ENCODE measurements at places on chromosomes 6 and 20.

- no peak for DNase-seq
Observed at GRCh38 chr20:8357703-8358102, 225.6 kb downstream of the PLCB1 start.

DNA sequence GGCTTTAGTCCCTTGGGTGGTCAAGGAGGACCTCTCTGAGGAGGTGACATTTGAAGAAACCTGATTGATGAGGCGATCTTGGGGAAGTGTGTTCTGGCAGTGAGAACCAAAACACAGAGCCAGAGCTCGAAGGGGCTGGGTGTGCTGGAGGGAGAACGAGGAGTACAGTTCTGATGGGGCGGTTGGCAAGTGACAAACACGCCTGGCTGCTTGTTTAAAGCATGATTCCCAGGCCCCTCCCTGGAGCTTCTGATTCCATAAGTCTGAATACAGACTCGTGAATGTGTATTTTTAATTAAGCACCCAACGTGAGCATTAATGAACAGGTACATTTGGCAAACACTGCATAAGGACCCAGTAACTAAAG lies 886 bp upstream of the NFATC2 start:
- no peak for DNase-seq

GRCh38 chr20:59473742-59474141 lies 130.6 kb upstream of the PHACTR3 start:
- no peak for DNase-seq

GRCh38 chr20:56631990-56632327 lies 2.9 kb downstream of the TFAP2C start:
- DNase-seq, result no peak

- no peak for DNase-seq
Observed at GRCh38 chr20:11204926-11205768, 531.3 kb upstream of the JAG1 start.

- DNase-seq, result peak; percentile 4
Observed at GRCh38 chr6:106629859-106630163, 433 bp downstream of the QRSL1 start.

DNA sequence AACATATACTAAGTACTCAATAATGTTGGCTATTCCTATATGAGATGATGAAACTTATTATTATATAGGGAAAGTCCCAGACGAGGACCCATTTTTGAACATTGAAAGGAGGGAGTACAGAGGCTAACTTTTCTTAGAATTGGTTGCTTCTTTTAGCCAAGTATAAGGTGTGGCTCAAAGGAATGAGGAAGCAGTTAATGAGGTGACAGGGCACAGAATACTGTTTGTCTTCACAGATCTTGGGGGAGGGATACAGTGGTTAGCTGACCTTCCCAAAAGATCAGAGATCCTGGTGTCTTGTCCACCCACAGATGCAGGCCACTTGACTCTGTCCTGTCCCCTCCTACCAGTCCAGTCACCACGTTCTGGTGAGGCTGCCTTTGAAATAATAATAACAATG lies 67.8 kb upstream of the EPB41L1 start:
- DNase-seq, result no peak

DNA sequence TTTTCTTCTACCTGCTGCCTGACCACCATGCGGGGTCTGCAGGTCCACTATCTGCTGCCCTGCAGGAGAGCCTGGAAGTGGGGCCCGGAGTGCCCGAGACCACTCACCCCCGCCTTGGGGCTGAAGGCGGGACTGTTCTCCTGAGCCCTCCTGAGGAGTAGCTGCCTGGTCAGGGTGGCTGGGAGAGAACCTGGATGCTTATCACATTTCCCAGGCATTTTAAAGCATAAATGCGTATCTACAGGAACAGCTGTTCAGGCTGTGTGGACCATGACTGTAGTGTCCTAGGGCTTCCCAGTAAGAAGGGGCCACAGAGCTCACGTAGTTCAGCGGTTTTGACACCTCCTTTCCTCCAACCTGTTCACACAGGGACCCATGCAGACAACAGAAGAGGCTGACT lies 123.3 kb downstream of the AGPAT4 start:
- no peak for DNase-seq

- no peak for DNase-seq
Observed at GRCh38 chr20:63534831-63535651, 2.1 kb downstream of the PTK6 start.

- no peak for DNase-seq
Observed at GRCh38 chr20:25579081-25579770, 6.1 kb downstream of the NINL start.

GRCh38 chr6:30071081-30071818 lies 4.3 kb downstream of the PPP1R11 start:
- DNase-seq, result no peak

DNA sequence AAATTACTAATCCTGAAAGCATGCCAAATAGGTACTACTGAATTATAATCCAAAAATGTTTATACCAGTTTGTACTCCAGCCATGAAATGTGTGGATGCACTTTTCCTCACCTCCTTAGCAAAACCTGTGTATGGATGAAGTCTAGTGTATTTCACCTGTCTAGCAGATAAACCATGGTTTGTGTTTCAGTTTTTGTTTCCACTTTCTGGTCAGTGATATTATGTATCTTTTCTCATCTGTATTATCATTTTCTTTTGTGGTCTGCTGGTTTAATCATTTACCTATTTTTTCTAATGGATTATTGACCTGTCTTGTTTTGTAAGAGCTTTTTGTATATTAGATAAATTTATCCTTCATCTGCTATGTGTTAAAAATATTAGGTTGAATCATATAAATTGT lies 41.0 kb upstream of the TMEM217 start:
- DNase-seq, result no peak

GRCh38 chr6:13759025-13759424 lies 47.4 kb upstream of the RANBP9 start:
- no peak for DNase-seq

DNA sequence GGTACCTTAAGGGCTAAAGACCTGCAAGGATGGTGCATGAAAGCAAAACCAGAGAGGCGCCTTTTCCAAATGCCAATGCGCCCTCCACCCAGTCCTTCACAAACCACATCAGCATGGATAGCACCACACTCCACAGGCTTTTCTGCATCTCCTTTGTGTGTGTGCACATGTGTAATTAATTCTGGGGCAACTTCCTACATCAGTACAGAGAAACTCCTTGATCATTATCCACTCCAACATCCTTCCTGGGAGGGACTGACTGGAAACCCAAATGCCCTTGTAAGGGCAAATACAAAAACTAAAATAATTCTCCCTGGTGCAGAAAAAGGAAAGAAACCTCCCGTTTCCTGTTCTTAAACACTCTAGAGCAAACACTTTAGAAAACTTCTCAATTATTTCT lies 10.8 kb downstream of the SLC52A3 start:
- DNase-seq, result no peak

- no peak for DNase-seq
Observed at GRCh38 chr6:18753076-18753475, 365.9 kb downstream of the RNF144B start.

GRCh38 chr20:1060985-1061384 lies 57.4 kb upstream of the PSMF1 start:
- no peak for DNase-seq

GRCh38 chr6:84027340-84028181 lies 6.0 kb upstream of the MRAP2 start:
- DNase-seq, result no peak

GRCh38 chr6:41846666-41847237 lies 48.4 kb downstream of the USP49 start:
- peak; percentile 18 for DNase-seq

DNA sequence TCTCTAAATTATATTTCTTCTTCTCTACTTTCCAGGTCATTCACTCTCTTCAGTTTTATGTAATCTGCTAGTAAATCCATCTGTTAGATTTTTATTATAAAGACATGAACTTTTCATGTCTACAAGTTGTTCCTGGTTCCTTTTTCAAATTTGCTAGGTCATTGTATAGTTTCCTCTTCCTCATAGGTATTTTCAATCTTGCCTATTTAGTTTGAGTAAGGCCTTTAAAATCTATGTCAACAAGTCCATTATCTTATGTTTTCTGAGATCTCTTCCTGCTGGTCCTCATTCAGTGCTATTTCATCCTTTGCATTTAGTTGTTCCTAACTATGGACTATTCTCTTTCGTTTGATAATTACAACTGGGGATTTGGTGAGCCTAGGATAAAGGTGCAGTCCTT lies 11.0 kb downstream of the RRBP1 start:
- no peak for DNase-seq

DNA sequence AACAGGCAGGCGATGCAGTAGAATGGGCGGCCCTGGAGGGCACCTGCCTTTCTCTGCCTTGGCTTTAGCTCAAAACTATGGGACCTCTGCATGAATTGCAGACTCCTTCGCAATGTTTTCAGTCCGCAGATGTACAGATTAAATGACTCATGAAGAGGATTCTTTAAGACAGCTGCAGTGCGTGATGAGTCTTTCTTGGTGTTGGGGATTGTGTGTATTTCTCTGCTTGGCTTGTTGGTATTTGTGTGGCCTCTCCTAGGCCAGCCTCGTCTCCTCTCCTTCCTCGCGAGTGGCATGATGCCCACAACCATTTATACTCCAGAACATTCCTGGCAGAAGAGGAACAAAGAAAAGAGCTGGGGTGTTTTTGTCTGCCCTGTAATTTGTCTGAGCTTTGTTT lies 110.6 kb downstream of the SYNDIG1 start:
- DNase-seq, result no peak

- DNase-seq, result no peak
Observed at GRCh38 chr6:25350573-25350972, 71.4 kb downstream of the CARMIL1 start.

- DNase-seq, result no peak
Observed at GRCh38 chr6:82270881-82271635, 23.5 kb upstream of the IBTK start.

- DNase-seq, result no peak
Observed at GRCh38 chr6:145372671-145373151, 362.6 kb downstream of the EPM2A start.

GRCh38 chr20:58927490-58928061 lies 53.5 kb upstream of the NELFCD start:
- no peak for DNase-seq

DNA sequence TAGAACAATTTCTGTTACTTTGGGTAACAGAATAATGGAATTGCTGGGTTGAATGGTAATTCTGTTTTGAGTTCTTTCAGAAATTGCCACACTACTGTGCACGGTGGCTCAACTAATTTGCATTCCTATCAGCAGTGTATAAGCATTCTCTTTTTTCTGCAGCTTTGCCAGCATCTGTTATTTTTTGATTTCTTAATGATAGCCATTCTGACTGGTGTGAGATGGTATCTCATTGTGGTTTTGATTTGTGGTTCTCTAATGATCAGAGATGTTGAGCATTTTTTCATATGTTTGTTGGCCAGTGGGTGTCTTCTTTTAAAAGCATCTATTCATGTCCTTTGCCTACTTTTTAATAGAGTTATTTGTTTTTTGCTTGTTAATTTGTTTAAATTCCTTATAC lies 846.8 kb downstream of the KIF16B start:
- no peak for DNase-seq

- DNase-seq, result no peak
Observed at GRCh38 chr20:25309395-25310267, 61.7 kb downstream of the PYGB start.

- DNase-seq, result no peak
Observed at GRCh38 chr6:97778290-97779038, 495.4 kb upstream of the MMS22L start.

DNA sequence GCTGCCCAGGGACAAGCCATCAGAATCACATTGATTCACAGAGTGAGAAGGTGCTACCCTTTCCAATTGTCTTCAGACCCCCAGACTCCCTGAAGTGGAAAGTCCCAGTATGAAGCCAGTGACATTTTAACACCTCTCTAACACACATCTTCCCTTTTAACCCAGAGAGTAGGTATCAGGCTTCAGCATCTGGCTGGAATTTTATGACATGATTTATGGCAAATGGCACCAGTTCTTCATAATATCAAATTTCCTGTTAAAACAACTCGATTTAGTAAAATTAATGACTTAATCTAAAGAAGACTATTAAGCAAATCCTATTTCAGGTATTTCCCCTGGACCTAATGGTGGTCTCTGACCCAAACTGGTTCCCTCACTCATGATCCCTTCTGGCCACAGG lies 25.0 kb downstream of the KCNB1 start:
- no peak for DNase-seq

GRCh38 chr20:6739406-6739805 lies 28.1 kb upstream of the BMP2 start:
- DNase-seq, result no peak

DNA sequence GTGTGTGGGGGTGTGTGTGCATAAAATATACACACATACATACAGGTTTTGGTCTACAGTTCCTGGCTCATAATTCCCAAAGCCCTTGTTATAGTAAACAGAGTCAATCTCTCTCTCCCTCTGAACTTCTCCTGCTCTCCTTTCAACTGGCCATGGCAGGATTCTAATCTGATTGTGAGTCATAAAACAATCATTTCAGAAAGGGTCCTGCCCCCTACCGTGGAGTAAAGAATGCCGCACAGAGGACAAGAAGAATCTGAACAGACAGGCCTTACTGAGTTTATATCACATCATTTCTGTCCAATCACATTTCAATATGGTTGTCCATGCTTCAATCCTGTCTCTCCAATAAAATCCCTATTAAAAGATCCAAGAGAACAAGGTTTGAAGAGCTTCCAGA lies 416.9 kb downstream of the FRK start:
- DNase-seq, result no peak

DNA sequence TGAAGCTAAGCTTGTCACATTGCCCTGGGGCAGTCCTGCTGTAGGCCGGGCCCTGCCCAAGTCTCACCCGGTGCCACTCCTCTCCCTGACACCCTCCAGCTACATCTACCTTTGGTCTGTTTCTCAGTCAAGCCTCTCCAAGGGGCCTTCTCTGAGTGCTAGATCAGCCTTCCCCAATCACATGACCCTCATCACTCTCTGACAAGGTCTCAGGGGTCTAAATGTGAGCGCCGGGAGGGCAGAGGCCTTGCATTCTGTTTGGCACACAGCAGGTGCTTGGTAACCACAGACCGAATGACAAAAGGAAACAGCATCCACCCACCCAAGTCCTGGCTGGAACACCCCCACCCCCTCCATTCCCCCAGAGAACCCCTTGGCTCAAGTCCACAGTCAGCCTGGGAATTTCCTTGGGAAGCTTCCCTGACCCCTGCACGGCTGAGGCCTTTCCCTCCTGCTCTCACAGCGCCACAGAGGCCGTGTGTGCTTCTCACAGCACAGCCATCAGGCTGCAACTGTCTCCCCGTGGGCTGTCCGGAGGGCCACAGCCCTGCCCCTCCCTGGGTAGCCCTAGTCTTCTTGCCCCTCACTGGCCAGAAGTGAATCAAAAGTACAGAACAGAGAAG lies 32.9 kb downstream of the PKIG start:
- DNase-seq, result no peak

DNA sequence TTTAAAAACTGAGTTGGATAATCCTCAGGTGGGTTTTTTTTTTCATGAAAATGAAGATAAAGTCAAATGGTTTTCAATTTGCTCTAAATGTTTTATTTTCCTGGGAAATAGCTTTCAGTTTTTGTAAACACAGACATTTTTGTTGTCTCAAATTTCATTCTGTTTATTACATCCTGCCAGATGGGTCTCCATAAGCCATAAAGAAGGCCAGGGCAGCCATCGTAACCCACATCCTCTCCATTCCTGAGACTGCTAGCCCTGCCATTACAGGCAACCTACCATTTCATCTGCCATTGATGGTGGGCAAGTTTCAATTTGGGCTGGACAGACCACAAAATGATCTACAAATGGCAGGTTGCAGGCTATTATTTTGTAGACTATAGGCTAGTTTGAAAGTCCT lies 60.8 kb downstream of the BTBD3 start:
- DNase-seq, result no peak

- no peak for DNase-seq
Observed at GRCh38 chr6:35082733-35083403, 58.3 kb downstream of the TCP11 start.
